Activated T-helper 2 cell treated with anti-CD3 and anti-CD28 coated beads, Interferon-gamma antibody, Interleukin-2, Interleukin-4, amounts not matched to agents 10 μg/mL and 5 μg/mL and 100 μg/mL, durations not matched to agents 14 hours and 24 hours and 36 hours (primary cell): ENCODE measurements at places on chromosomes 3 and 15. TPM values are rescaled to one million over a fixed set of nuclear protein-coding genes. Genes with fewer than 3 reads are reported as not detected.

DNA sequence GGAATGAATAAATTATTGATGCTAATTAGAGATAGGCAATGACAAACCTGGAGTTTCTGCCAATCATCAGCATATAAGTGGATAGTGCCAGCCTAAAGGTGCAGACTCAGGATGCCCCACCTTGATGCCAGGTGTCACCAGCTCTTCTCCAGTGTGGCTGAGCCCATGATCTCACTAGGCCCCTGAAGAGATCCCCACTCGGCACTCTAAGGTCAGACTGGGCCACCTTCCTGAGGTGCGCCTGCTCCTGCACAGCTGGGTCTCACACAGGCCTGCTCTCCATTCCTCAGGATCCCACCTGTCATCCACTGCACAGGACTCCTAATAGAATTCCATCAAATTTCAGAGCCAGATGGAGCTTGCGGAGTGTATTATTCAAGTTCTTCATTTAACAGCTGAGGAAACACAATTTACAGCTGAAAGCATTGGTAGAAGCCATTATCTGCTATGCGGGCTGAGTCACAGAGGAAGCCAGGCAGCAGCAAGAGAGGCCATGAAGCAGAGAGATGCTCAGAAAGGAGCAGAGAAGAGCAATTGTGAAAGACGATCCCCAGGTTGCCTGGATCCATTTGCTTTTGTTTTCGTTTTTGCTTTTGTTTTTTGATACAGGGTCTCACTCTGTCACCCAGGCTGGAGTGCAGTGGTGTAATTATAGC is 25.1 kb upstream of the FSTL1 start:
- DNase-seq = no peak

- no peak for DNase-seq
Measured at GRCh38 chr15:49900006-49900902, 218.8 kb downstream of the ATP8B4 start.

- DNase-seq = no peak
Measured at GRCh38 chr3:56974247-56974930, 86.1 kb upstream of the SPATA12 start.

DNA sequence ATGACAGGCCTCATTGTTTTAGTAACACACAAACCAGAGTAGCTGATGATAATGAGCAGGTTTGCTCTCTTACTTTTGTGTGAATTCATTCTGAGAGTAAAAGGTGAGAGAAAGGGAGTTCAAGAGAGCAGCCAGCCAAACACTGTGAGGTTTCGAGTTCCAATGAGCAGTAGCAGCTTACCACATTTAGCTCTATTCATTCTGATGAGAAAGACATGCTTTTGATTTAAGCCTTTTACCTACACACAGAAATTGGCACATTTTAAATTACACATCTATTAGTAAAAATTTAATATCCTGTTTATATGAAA is 28.0 kb downstream of the GLDN start:
- no peak for DNase-seq

The IL17RD gene
- 0.07 and 0.09 TPM in 2 replicates for total RNA-seq

The CDHR4 gene
- 0.16 TPM in 1 of 2 replicates, not detected in the other for total RNA-seq

The FGD5 gene
- 0.09 TPM in 1 of 2 replicates, not detected in the other for total RNA-seq

DNA sequence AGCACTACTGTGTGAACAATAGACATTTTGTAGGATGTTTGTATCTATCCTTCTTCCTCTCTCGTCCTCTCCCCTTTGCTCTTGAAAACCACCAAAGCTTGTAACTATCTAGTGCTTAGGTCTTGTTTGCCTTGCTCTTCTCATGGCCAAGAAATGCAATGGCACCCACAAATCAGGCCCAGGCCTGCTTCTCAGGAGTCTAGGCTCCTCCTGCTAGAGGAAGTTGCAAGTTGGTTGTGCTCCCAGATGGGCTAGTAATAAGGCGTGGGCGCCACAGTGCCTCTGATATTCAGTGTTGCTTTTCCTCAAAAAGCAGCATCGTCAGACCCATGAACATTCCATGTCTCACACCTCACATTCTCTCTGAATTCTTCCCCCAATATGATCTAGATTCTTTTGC is 28.7 kb downstream of the ZNF385D start:
- DNase-seq = no peak

DNA sequence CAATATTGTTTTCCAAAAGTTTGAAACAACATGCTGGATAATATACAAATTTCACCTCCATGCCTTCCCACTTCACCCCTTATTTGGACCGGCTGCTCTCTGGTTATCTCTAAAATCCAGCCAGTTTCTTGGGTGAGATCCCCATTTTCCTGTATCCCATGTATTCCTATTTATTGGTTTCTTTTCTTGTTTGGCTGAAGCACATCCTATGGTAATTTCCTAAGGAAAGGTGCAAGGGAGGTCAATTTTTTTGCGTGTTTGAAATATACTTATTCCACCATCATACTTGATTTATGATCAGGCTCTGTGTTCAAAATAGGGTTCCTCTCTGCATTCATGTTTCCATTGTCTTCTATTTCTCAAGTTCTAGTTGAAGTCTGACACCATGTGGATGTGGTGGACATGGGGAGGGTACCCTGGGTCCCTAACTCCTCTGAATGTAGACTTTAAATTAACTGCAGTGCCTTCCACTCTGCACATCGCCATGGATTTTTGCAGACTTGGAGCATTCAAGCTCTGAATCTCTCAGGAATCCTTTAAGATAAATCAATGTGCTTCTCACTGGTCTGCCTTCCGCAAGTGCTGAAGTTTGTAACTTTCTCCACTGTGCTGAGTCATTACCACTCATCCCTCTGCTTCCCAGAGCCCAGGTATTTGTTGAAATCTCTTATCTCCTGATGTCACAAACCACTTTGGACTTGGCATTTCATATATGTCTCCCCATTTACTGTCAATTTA is 52.1 kb upstream of the TLE3 start:
- DNase-seq = no peak

- DNase-seq = no peak
Measured at GRCh38 chr15:73694419-73694818, 10.2 kb downstream of the CD276 start.

The REC114 gene
- total RNA-seq = not detected in 2 replicates

DNA sequence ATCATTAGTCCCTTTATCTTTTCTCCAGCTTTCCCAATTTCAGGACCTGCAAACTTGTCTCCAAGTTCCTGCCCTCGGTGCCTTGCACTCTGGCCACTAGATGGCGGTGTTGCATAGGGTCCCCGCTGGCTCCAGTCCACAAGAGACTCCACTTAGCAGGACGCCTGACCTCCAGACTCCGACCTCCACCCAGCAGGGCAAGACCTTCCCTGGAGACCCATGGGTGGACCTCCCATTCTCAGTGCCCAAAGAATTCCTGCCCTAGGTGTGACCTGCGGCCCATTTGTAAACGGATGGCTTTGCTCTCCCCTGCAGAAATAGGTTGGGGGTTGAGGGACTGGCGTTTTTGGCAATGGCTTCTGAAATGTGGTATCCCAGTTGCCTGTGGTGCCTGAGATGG is 82.6 kb downstream of the LSM3 start:
- DNase-seq = peak; percentile 48

DNA sequence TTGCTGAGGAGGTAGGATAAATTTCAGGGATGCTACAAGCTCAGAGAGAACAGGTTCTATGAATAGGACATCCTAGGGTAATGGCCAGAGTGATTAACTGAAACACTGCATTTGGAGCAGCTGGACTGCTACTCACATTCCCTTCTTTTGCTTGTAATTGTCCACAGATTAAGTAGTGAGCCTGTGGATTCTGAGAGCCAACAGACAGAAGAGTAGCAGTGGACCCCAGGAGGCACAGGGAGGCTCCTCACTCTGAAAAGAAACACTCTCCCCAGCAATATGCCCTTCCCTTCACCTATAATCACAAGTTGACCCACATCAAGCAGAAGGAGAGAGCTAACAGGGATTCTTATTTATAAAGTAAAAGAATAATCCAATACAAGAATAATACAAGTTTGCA is 10.6 kb upstream of the RFX7 start:
- DNase-seq = no peak

- no peak for DNase-seq
Measured at GRCh38 chr3:181313335-181313734, 323.8 kb upstream of the DNAJC19 start.

The CP gene
- total RNA-seq = not detected in 2 replicates

The CFAP20DC gene
- 1.5 and 1.6 TPM in 2 replicates for total RNA-seq

The CYP11A1 gene
- total RNA-seq = not detected in 2 replicates

- DNase-seq = no peak
Measured at GRCh38 chr15:81411051-81411450, 37.0 kb upstream of the TMC3 start.

The CCR5 gene
- total RNA-seq = 0.30 and 0.46 TPM in 2 replicates

- DNase-seq = no peak
Measured at GRCh38 chr3:104939196-104939595, 427.5 kb upstream of the ALCAM start.

- DNase-seq = peak; percentile 19
Measured at GRCh38 chr3:124217542-124217941, 225.6 kb upstream of the ROPN1 start.

The GADL1 gene
- not detected in 2 replicates for total RNA-seq

The SCG5 gene
- total RNA-seq = 2.0 and 3.7 TPM in 2 replicates

- DNase-seq = no peak
Measured at GRCh38 chr3:55065331-55065730, 137.5 kb upstream of the LRTM1 start.

The TMEM207 gene
- not detected in 2 replicates for total RNA-seq

GRCh38 chr3:189304465-189305351 is 132.9 kb downstream of the TPRG1 start:
- no peak for DNase-seq

The PROK2 gene
- total RNA-seq = 0.25 TPM in 1 of 2 replicates, not detected in the other

DNA sequence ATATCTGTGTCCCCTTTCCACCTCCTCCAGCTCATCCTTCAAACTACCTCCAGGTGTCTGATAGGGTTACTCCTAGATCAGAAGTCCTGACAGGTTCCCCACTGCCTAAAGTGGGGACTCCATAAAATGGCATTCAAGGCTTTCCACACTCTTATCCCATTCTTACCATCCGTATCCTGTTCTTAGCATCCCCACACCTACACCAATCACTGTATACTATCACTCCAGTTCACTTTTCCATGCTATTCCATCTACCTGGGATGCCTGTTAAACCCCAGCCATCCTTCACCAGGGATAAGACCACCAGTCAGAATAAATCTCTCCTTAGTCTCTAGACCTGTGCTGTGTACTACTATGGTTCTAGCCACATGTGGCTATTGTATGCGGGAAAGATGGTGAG is 19.1 kb downstream of the SSR3 start:
- no peak for DNase-seq

The SPSB4 gene
- not detected in 2 replicates for total RNA-seq

DNA sequence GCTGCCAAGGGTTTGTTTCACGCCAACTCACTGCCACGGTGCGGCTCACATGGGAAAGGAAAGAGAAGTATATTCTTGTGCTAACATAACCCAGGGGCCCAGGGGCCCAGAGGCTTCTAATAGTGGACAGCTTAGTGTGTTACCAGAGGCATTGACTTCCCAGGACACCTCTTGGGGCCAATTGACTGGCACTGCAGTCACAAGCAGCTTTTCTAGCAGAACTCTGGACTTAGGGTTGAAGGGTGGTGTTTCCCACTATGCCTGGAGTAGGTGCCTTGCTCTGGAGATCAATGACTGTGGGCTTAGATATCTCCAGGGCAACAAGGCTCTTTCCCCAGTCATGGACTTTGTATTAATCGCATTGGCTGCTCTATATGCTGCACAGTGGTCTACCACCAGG is 172.7 kb upstream of the KBTBD8 start:
- no peak for DNase-seq

- no peak for DNase-seq
Measured at GRCh38 chr3:20060974-20061685, 20.9 kb downstream of the KAT2B start.

The ALDH1L1 gene
- not detected in 2 replicates for total RNA-seq

The CCR4 gene
- total RNA-seq = 237 and 241 TPM in 2 replicates

DNA sequence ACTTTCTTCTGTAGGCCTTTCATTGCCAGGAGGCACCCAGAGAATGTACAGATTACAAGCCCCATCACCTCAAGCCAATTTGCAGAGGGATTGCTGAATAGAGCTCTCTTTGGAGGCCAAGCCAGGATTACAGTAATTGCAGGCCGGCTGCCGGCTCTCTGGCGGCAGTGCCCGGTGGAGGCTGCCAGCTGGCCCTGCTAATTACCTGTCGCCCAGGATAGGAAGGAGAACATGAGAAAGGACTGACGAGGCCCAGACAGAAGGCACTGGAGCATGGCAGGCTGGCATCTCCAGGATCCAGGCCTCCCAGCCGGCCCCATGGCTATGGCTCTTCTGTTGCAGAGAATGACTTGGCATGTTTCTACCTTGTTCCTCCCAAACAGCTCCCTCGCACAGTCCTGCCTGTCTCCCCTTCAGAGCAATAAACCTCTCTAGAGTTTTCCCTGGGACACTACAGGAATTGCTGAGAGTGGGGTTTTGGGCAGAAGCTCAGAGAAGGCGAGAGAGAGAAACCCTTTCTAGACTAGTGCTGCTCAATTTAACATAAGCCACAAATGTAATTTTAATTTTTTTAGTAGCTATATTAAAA is 273.6 kb upstream of the PROK2 start:
- no peak for DNase-seq

The LYZL4 gene
- total RNA-seq = not detected in 2 replicates

- no peak for DNase-seq
Measured at GRCh38 chr3:59605318-59605717, 555.5 kb upstream of the CFAP20DC start.

DNA sequence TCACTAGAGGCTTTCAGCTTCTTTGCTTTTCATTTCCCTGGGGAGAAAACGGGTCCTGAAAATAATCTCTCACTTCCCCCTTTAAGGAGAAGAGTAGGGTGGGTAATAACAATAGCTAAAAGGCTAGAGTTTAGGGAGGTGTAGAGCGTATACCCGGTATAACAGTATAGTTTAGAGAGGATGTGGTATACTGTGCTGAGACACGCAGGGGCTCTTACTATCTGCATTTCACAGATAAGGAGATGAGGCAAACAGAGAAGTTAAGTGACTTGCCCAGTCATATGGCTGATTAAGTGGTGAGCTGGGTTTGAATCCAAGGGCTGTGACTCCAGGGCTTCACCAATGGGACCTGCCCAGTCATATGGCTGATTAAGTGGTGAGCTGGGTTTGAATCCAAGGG is 15.0 kb upstream of the KCNMB3 start:
- no peak for DNase-seq
